Sigmoid colon (tissue), 7 donors: ENCODE measurements at places on chromosomes 16 and 17. TPM values are rescaled to one million over a fixed set of nuclear protein-coding genes. Genes with fewer than 3 reads are reported as not detected.
A peak's percentile ranks its signal among the peaks of the same experiment; 100 is the strongest.

DNAAF8 gene
- 0.73 TPM for polyA plus RNA-seq

ZNF263 gene
- 15.0 TPM for polyA plus RNA-seq

GRCh38 chr17:27542841-27543463, 86.7 kb downstream of the KSR1 start:
- no peaks in the 10 kb centered on the region for H3K36me3 ChIP-seq
- H3K27me3 ChIP-seq, result no peaks in the 10 kb centered on the region
- no peak overlapping the region for H3K4me3 ChIP-seq
- DNase-seq, result no peak

- DNase-seq, result peak; percentile 96
- no peak overlapping the region for H3K4me3 ChIP-seq
- H3K27ac ChIP-seq, result peak overlapping the region; percentile 95
- no peaks in the 10 kb centered on the region for H3K36me3 ChIP-seq
- peaks cover 86% of the 10 kb centered on the region for H3K4me1 ChIP-seq
- H3K27me3 ChIP-seq, result no peaks in the 10 kb centered on the region
Measured at GRCh38 chr17:2179615-2180295, 123.8 kb downstream of the SMG6 start.

ABI3 gene
- 7.8 TPM for polyA plus RNA-seq

CPNE7 gene
- polyA plus RNA-seq, result not detected

GRCh38 chr16:54277845-54278703, 8.5 kb downstream of the IRX3 start:
- H3K36me3 ChIP-seq, result no peaks in the 10 kb centered on the region
- H3K27me3 ChIP-seq, result peaks cover 19% of the 10 kb centered on the region
- DNase-seq, result no peak
- no peak overlapping the region for H3K27ac ChIP-seq

- H3K4me1 ChIP-seq, result peaks cover 43% of the 10 kb centered on the region
- no peaks in the 10 kb centered on the region for H3K36me3 ChIP-seq
- H3K4me3 ChIP-seq, result no peak overlapping the region
- no peak for DNase-seq
- peak overlapping the region; percentile 99 for H3K27ac ChIP-seq
Measured at GRCh38 chr16:4617880-4618279, 3.2 kb upstream of the UBALD1 start.

GRCh38 chr16:72963533-72964315, 84.2 kb downstream of the ZFHX3 start:
- no peaks in the 10 kb centered on the region for H3K27me3 ChIP-seq
- no peak overlapping the region for H3K4me3 ChIP-seq
- H3K36me3 ChIP-seq, result peaks cover 17% of the 10 kb centered on the region
- no peak for DNase-seq

GRCh38 chr16:81834868-81835267, 55.8 kb downstream of the PLCG2 start:
- H3K4me1 ChIP-seq, result no peaks in the 10 kb centered on the region
- H3K27me3 ChIP-seq, result no peaks in the 10 kb centered on the region
- no peak overlapping the region for H3K27ac ChIP-seq
- no peak overlapping the region for H3K4me3 ChIP-seq

DNA sequence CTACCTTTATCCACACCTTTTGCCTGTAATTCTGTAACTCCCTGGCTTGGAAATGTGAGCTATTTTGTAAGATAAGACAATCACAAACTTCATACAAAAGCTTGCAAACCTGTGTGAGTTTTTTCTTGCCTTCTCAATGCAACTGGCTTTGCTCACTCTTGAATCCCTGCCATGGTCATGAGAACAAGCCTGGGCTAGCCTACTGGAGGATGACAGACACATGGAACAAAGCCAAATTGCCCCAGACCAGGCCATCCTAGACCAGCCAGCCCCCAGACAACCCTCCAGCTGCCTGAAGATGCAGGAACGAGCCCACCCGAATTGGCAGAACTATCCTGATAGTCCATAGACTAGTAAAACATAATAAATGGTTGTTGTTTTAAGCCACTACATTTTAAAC, 466.6 kb upstream of the ERCC4 start:
- no peaks in the 10 kb centered on the region for H3K36me3 ChIP-seq
- no peak overlapping the region for H3K4me3 ChIP-seq
- H3K4me1 ChIP-seq, result no peaks in the 10 kb centered on the region
- no peak for DNase-seq

DNA sequence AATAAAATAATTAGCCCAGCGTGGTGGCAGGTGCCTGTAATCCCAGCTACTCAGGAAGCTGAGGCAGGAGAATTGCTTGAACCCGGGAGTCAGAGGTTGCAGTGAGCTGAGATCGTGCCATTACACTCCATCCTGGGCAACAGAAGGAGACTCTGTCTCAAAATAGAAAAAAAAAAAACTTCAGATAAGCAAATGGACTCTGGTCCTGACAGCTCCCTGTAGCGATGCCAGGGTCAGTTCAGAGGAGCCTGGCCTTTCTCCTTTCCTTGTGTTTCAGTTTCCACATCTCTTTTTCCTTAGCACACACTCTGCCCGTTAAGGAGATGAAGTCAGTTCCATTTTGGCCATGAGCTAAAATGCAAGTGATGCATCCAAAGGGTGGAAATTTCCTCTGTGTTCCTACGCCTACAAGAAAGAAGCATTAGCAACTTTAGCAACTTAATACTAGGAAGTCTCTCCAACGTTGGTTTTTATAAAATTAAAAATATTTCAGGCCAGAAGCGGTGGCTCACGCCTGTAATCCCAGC, 11.6 kb upstream of the GRB2 start:
- no peaks in the 10 kb centered on the region for H3K36me3 ChIP-seq
- H3K4me3 ChIP-seq, result no peak overlapping the region
- no peak overlapping the region for H3K27ac ChIP-seq
- no peaks in the 10 kb centered on the region for H3K4me1 ChIP-seq
- no peak for DNase-seq
- no peaks in the 10 kb centered on the region for H3K27me3 ChIP-seq

DNA sequence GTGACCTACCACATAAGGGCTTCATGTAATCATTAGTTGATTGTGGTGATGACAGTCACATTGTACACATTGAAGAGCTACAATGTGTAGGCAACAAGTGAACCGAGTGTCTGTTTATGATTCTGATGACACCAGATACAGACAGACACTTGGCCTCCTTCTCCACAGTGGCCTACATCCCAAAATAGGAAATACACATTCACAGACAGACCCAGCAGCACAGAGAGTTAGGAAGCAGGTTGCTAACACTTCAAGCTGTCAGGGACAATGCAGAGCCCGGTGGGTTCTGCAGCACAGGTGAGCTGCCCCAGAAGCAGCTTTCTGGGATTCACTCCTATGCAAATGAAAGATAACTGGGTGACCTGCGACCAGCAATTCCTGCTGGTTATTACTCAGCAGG, 72.2 kb downstream of the CDH11 start:
- H3K4me3 ChIP-seq, result no peak overlapping the region
- no peak overlapping the region for H3K27ac ChIP-seq
- H3K36me3 ChIP-seq, result peaks cover 35% of the 10 kb centered on the region
- H3K4me1 ChIP-seq, result peaks cover 6% of the 10 kb centered on the region
- DNase-seq, result no peak

- H3K36me3 ChIP-seq, result no peaks in the 10 kb centered on the region
- peaks cover 34% of the 10 kb centered on the region for H3K27me3 ChIP-seq
- peaks cover 27% of the 10 kb centered on the region for H3K4me1 ChIP-seq
- H3K4me3 ChIP-seq, result peak overlapping the region; percentile 48
- H3K27ac ChIP-seq, result peak overlapping the region; percentile 46
Measured at GRCh38 chr16:67430504-67430976, 381 bp upstream of the HSD11B2 start.

GRCh38 chr16:75086281-75086680, 30.3 kb downstream of the LDHD start:
- no peaks in the 10 kb centered on the region for H3K4me1 ChIP-seq
- H3K36me3 ChIP-seq, result no peaks in the 10 kb centered on the region
- no peak overlapping the region for H3K4me3 ChIP-seq
- DNase-seq, result no peak
- no peaks in the 10 kb centered on the region for H3K27me3 ChIP-seq

G6PC1 gene
- polyA plus RNA-seq, result not detected

CCR7 gene
- not detected for polyA plus RNA-seq

- no peaks in the 10 kb centered on the region for H3K27me3 ChIP-seq
- H3K4me1 ChIP-seq, result no peaks in the 10 kb centered on the region
- no peaks in the 10 kb centered on the region for H3K36me3 ChIP-seq
- no peak for DNase-seq
- no peak overlapping the region for H3K27ac ChIP-seq
- H3K4me3 ChIP-seq, result no peak overlapping the region
Measured at GRCh38 chr16:50735629-50736122, 6.2 kb upstream of the CYLD start.

DNA sequence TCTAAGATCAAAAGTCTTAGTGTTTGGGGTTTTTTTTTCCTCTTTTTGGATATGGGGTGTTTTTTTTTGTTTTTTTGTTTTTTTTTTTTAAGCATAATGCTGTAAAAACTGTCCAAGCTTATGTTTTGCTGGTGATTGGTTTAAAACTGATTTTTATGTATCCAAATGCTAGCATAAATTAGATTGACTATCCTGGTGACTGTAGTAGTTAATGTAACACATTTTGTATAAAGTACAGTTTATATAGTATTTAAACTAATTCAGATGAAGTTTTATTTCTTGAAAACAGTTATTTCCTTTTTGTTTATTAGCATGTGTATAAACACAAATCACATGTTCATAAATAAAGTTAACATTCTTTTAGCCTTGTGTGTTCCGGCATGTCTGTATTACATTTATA, 10.9 kb downstream of the RBBP6 start:
- H3K27ac ChIP-seq, result no peak overlapping the region
- H3K36me3 ChIP-seq, result no peaks in the 10 kb centered on the region
- H3K4me1 ChIP-seq, result peaks cover 37% of the 10 kb centered on the region
- no peak for DNase-seq

- no peaks in the 10 kb centered on the region for H3K27me3 ChIP-seq
- no peaks in the 10 kb centered on the region for H3K36me3 ChIP-seq
- peaks cover 12% of the 10 kb centered on the region for H3K4me1 ChIP-seq
- H3K4me3 ChIP-seq, result no peak overlapping the region
Measured at GRCh38 chr17:71176928-71177443, 943.8 kb upstream of the SOX9 start.

DNA sequence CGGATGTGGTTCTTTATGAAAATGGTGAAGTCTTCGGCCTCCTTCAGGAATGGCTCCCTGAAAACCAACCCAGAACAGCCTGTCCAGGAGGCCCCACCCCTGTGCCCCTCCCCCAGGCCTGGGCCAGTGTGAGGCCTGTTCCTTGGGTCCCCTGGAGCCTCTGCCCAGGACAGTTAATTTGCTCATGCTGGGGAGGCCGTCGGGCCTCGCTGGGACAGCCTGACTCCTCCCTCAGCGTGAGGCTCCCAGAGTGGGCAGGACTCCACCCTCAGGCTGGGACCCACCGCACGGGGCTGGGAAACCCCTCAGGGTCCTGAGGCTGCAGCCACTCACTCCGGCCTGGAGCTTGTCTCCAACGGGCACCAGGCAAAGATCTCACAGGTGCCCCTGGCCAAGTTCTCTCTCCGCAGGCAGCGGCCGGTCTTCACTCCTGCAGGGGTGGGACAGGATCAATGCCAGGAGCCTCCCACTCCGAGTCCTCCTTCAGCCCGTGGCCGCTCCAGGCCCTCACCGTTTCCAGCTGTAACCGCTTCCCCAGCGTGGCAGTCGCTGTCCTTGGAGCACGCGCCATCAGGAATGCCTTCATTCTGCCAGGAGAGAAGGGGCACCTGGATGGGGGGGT, 5.8 kb downstream of the P2RX5 start:
- peaks cover 56% of the 10 kb centered on the region for H3K27me3 ChIP-seq
- H3K36me3 ChIP-seq, result no peaks in the 10 kb centered on the region
- H3K4me3 ChIP-seq, result no peak overlapping the region
- DNase-seq, result no peak

DNA sequence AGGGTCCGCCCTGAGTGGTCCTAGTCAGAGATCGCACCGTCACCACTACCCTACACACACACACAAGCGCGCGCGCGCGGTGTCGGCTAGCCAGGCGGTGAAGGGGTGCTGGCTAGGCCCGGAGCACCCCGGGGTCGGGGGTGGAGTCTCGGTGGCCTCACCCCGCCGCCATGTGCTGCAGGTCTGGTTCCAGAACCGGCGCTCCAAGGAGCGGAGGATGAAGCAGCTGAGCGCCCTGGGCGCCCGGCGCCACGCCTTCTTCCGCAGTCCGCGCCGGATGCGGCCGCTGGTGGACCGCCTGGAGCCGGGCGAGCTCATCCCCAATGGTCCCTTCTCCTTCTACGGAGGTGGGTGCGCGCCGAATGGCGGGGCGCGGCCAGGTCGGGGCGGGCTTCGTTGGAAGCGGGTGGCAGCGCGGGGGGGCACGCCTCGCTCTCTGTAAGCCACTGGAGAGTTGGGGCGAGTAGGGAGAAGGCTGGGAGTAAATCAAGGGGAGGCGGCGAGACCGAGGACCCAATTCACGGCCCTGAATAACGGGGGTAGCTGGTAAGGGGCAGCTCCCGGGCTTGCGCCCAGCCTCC, 4.8 kb downstream of the LHX1 start:
- DNase-seq, result no peak
- H3K4me1 ChIP-seq, result peaks cover 31% of the 10 kb centered on the region
- H3K27me3 ChIP-seq, result peaks cover 92% of the 10 kb centered on the region
- H3K36me3 ChIP-seq, result no peaks in the 10 kb centered on the region
- H3K27ac ChIP-seq, result no peak overlapping the region
- no peak overlapping the region for H3K4me3 ChIP-seq

PRDM7 gene
- polyA plus RNA-seq, result not detected

DNA sequence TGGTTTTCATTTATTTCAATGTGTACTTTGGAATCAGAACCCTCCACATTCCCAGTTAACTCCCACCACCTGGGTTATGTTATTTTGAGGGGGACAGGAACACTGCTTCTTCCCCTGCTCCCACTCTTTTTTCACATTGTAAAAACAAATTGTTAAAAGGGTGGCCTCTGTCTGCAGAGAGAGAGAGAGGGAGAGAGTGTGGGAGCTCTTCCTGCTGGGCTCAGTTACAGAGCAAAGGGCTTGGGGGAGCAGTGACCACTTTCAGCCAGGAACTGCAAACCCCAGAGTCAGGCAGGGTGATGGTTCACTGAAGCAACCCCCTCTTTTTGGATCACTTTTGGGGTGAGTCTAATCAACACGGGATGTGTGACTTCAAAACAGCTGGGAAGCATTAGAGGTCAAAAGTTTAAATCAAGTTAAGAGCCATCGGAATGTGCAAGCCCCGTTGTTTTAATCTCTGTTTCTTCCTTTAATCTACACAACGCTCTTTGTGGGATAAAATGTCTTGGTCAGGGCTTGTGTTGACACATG, 577.0 kb upstream of the CDH11 start:
- DNase-seq, result no peak
- H3K4me1 ChIP-seq, result no peaks in the 10 kb centered on the region
- no peaks in the 10 kb centered on the region for H3K27me3 ChIP-seq
- no peak overlapping the region for H3K27ac ChIP-seq
- no peaks in the 10 kb centered on the region for H3K36me3 ChIP-seq

GRCh38 chr16:20626966-20627365, 50.8 kb upstream of the ACSM2B start:
- DNase-seq, result no peak
- no peaks in the 10 kb centered on the region for H3K4me1 ChIP-seq
- no peak overlapping the region for H3K27ac ChIP-seq
- no peaks in the 10 kb centered on the region for H3K36me3 ChIP-seq

- DNase-seq, result no peak
- no peak overlapping the region for H3K27ac ChIP-seq
- H3K4me3 ChIP-seq, result peak overlapping the region; percentile 35
Measured at GRCh38 chr17:9645851-9646545, 681 bp downstream of the USP43 start.
